Right ventricle myocardium inferior (tissue), 1 donor: ENCODE measurements at places on chromosomes 1 and 21.

DNA sequence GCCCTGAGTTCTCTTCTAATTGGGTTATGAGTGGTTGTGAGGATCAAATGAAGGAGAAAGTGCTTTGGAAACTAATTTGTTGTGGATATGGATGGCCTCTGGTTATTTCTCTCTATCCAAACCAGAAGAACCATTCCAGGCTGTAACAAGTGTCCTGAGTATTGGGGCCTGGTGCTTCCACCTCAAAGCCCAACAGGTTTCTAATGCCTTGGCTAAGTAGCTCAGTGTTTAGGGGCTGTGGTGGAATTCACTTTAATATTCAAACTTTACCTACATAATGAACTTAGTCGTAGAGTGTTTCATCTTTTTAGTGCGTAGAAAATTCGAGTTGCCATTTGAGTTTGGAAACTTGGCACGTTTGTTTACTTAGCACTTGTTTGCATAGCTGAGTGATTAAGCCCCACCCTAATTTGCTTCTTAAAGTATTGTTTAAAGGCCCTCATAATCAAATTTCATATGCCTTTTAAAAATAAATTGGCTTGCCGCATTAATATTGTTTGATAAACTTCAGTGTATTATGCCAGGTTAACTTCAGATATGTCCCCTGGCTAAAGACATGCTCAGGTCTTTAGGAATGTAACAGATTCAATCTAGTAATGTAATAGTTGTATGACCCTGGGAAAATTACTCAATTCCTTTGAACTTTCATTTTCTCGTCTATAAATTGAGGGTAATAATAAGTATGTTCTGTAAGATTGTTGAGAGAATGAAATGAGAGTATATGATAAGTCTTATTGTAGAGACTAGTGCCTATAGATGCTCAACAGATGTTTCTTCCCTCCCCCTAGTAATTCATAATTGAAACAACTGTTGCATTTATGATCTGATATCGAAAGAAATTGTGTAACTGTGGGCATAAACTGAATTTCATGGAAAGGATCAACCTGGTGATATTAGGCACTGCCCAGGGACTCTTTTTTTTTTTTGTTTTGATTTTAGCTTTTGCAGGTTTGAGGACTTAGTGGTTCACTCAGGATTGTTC lies 1.6 kb downstream of the AGO4 start:
- no peak for DNase-seq

GRCh38 chr1:3234281-3234680 lies 165.3 kb downstream of the PRDM16 start:
- DNase-seq, result no peak

DNA sequence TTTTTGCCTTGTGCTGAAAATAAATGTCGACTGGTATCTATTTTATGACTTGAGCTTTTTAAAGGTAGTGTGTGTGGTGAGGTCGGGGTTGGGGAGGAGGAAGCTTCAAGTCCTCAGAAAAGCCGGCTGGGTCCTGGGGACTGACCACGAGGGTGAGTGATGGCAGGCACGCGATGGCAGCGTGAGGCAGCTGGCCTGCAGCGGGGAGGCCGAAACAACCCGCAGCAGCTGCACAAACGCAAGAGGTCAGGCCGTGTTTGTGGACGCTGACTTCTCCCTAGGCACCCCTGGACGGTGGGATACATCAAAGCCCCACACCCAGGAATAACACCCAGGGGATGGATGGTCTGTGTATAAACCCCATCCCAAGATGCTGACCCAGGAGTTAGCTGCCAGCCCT lies 51.4 kb downstream of the ZBTB18 start:
- DNase-seq, result no peak

DNA sequence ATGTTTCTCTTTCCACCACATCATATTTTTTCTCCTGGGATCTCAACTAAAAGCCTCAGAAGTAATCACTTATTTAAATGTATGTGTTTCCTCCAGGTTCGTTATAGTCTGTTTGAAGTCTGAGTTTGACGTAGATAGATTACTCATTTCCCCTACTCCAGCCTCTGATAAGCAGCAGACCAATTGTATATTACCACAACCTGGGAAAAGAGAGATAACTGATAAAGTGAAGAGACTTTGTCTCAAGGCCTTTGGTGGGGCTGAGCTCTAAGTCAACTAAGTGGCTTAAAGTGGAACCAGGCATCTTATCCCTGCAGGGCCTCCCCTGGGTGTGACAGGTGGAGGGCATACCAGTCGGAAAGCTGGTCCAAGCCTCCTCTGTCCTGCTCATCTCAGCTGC lies 34.9 kb upstream of the CACNA1E start:
- DNase-seq, result no peak

- no peak for DNase-seq
Observed at GRCh38 chr1:149916193-149916897, 1.3 kb downstream of the SV2A start.

DNA sequence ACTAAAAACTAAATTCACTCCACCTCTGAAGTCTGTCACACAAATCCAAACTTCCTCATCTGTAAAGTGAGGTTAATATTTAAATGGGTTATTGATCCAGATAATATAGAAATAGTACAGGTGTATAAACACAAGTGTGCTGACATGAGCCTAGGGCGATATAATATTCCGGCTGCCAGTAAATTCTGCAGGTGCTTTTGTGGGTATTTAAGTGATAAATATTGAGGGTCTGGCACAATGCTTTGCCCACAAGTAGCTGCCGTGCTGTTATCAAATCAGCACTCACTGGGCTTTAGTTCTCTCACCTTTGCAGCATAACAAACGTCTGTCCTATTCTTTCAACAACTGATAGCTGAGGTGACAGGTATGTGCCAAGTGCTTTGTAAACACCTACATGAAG lies 7.6 kb downstream of the PABPC4 start:
- no peak for DNase-seq

GRCh38 chr1:206705191-206705590 lies 20.5 kb downstream of the MAPKAPK2 start:
- no peak for DNase-seq

- no peak for DNase-seq
Observed at GRCh38 chr1:155004352-155005075, 1.9 kb downstream of the ZBTB7B start.

- no peak for DNase-seq
Observed at GRCh38 chr1:209805341-209805781, 581 bp downstream of the IRF6 start.

- no peak for DNase-seq
Observed at GRCh38 chr1:13450204-13450603, 40.0 kb downstream of the PRAMEF20 start.

DNA sequence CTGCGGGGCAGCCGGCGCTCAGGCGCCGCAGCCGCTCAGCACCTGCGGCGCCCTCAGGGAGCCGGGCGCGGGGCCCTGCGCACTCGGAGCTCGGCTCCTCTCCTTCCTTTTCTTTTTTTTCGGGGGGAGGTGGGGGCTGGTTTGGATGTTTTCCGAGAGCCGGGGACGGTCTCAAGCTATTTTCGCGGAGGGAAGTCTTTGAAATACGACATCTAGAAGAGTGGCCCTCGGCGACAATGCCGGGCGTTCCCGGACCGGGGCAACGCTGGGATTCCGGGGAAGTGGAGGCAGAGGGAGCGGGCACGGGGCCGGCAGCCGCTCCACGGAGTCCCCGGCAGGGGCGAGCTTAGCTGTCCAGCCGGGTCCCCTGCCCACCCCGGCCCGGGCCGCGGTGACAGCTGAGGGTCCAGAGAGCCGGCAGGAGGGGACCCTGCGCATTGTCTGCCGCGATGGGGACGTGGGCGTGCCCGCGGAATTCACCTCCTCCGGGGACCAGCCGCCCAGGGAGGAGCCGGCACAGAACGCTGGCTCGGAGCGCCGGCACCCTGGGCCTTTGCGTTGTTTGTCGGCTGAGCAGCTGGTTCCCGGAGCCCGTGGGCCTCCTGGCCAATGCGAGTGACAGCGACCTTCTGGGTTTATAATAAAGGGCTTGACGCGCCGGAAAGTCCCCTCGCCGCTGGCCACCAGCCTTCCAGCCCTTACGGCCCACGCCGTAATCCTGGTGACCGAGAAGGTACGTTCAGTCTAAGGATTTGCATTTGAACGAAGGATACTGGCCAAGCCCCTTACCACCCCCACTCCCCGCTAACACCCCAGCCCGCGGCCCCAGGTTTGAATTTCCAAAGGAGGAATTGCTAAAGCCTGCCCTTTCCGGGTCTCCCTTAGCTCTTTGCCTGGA lies 582 bp downstream of the SLC37A1 start:
- DNase-seq, result peak; percentile 82

- DNase-seq, result no peak
Observed at GRCh38 chr1:205693421-205693991, 13.2 kb upstream of the SLC45A3 start.
